ENCODE measurements at places on chromosomes 2 and 18. TPM values are rescaled to one million over a fixed set of nuclear protein-coding genes. Genes with fewer than 3 reads are reported as not detected.

GRCh38 chr18:10508591-10508990 lies 17.2 kb upstream of the NAPG start:
- no peak overlapping the region for H3K27ac ChIP-seq
- H3K27me3 ChIP-seq = no peaks in the 10 kb centered on the region
- no peak for DNase-seq
- no peaks in the 10 kb centered on the region for H3K4me1 ChIP-seq

DNA sequence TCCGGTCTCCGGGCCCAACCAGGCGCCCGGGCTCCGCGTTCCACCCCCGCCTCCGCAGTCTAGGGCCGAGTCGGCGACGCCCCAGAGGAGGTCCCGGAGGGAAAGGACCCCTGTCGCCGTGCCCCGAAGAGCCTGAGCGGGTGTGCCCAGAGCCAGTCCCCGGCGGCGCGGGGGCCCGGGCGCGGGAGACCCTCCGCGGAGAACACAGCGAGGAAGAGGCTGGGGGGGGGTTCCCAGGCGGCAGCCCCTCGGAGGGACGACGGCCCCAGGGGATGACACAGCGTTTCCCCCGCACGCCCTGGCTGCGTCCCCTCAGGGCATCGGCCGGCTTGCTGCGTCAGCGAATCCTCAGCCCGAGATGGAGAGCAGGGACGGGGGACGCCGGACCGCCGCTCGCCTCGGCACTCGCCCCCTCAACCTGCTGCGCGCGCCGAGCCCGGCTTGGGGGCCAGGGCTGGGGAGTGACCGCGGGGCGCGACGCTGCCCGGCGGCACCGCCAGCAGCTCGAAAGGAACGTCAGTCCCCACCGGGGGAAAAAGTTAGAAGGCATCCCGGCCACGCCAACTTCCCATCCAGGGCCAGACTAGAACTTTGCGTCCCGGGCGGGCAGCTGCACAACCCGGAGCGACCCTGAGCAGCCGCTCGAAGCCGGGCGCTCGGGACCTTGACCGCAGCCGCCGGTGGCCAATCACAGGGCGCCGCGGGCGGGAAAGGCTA lies 711 bp downstream of the SFXN5 start:
- H3K27ac ChIP-seq = peak overlapping the region; percentile 92
- peaks cover 28% of the 10 kb centered on the region for H3K4me1 ChIP-seq
- H3K36me3 ChIP-seq = no peaks in the 10 kb centered on the region
- no peaks in the 10 kb centered on the region for H3K27me3 ChIP-seq
- H3K4me3 ChIP-seq = peak overlapping the region; percentile 78

DNA sequence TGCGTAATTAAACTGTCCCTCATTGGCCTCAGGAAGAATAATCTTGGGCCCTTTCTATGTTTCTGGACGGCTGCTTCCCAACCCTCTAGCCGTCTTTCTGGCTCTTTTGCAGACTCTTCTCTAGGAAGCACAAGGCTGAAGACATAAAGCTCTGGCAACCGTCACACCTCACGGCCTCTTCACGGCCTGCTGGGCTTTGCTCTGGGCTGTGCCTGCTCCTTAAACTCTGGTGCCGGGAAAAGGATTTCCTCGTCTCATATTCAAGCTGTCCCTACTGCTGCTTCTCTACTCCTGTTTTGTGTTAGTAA lies 36.0 kb upstream of the WIPF1 start:
- H3K27me3 ChIP-seq = no peaks in the 10 kb centered on the region
- no peaks in the 10 kb centered on the region for H3K36me3 ChIP-seq
- peaks cover 88% of the 10 kb centered on the region for H3K4me1 ChIP-seq
- DNase-seq = no peak
- peak overlapping the region; percentile 59 for H3K4me3 ChIP-seq

GRCh38 chr2:241617431-241618154 lies 19.4 kb downstream of the THAP4 start:
- H3K27me3 ChIP-seq = no peaks in the 10 kb centered on the region
- H3K4me3 ChIP-seq = peak overlapping the region; percentile 47
- no peaks in the 10 kb centered on the region for H3K4me1 ChIP-seq
- no peaks in the 10 kb centered on the region for H3K36me3 ChIP-seq
- no peak for DNase-seq
- H3K27ac ChIP-seq = no peak overlapping the region

DNA sequence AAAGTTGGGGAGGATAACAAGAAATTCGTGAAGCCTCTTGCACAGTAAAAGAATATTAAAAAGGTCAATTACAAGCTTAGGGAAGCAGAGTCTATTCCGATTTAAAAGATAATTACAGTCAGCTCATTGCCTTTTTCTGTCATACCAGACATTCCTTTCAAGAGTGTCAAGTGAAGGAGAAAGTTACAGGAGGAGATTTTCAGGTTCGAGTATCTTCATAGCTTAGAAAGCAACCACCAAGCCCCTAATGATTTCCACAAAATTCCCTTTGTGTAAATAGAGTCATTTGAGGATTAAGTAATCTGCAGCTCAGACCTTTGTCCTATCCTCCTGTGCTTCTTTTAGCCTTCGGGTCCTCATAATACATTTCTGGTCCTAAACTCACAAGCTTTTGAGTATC lies 414.9 kb downstream of the CDH2 start:
- DNase-seq = no peak
- no peaks in the 10 kb centered on the region for H3K27me3 ChIP-seq
- no peak overlapping the region for H3K27ac ChIP-seq

- no peak overlapping the region for H3K27ac ChIP-seq
- no peaks in the 10 kb centered on the region for H3K27me3 ChIP-seq
These were observed 46.2 kb upstream of the B3GNT2 start for GRCh38 chr2:62149708-62150107.

GRCh38 chr2:212814941-212815340 lies 276.3 kb upstream of the ERBB4 start:
- H3K27me3 ChIP-seq = no peaks in the 10 kb centered on the region
- no peak overlapping the region for H3K4me3 ChIP-seq
- no peaks in the 10 kb centered on the region for H3K36me3 ChIP-seq
- H3K27ac ChIP-seq = no peak overlapping the region

DNA sequence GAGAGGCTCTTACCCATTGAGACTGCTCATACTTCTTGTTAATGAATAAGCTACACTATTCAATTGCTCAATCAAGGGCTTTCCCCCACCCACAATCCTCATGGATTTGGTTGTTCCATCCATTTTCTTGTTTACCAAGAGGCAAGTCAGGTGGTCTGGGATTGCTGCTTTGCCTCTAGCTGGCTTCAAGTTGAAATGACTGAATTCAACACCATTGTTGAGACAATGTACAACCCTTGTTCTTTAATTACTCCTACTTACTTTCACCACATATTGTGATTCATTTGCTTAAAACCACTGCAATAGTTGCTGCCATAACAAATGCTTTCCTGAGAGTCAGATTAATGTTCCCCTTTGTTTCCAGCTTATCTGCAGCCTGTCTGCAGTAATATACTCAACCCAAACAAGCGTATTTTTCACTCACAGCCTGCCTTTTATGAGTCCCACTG lies 532.2 kb downstream of the RIT2 start:
- H3K27ac ChIP-seq = no peak overlapping the region
- no peaks in the 10 kb centered on the region for H3K27me3 ChIP-seq
- H3K4me1 ChIP-seq = no peaks in the 10 kb centered on the region
- no peaks in the 10 kb centered on the region for H3K36me3 ChIP-seq
- no peak overlapping the region for H3K4me3 ChIP-seq

RBM43 gene
- total RNA-seq = 2.0 TPM

FRZB gene
- 203 TPM for total RNA-seq

DNA sequence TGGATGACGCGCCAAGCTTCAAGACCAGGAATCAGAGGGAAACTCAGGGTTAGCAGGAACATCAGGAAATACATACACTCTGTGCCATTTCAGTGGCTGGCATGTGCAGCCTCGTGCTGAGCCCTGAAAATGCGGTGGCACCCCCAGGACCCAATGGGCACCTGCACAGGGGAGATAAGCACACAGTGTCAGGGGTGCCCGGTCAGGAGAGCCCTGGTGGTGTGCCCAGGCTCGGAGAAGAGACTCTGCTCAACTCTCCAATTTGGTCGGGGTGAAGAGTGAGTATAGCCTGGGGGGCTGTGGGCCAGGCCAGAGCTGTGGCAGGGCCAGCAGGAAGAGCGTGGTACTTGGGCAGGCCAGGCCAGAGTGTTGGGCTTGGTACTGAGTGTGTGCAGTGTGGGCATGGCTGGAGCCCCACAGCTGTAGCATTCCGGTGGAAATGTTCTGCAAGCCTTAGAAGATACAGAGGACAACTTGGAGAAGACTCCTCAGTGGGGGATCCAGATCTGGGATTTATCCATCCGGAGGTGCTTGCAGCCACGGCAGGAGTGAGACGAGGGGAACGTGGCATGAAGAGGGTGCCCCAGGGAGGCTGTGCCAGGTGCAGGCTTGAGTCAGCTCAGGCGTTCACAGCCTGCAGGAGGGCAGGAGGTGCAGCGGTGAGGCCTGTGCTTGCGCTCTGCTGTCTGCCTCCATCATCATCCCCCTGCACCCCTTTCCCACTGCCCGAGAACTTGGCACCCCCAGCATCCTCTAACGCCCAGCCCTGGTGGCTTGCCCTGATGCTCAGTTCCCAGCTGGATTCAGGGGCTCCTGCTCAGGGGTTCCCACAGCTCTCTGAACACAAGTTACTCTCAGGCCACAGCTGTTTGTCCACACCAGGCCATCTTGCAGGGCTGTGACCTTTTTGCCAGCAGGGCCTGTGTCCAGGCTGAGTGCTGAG lies 451.7 kb upstream of the HS6ST1 start:
- no peak overlapping the region for H3K27ac ChIP-seq
- H3K4me1 ChIP-seq = no peaks in the 10 kb centered on the region
- no peaks in the 10 kb centered on the region for H3K36me3 ChIP-seq
- no peak for DNase-seq
- no peaks in the 10 kb centered on the region for H3K27me3 ChIP-seq

GRCh38 chr2:200065477-200065876 lies 110.1 kb downstream of the MAIP1 start:
- H3K36me3 ChIP-seq = no peaks in the 10 kb centered on the region
- no peaks in the 10 kb centered on the region for H3K4me1 ChIP-seq
- H3K27me3 ChIP-seq = no peaks in the 10 kb centered on the region
- no peak overlapping the region for H3K27ac ChIP-seq

DNA sequence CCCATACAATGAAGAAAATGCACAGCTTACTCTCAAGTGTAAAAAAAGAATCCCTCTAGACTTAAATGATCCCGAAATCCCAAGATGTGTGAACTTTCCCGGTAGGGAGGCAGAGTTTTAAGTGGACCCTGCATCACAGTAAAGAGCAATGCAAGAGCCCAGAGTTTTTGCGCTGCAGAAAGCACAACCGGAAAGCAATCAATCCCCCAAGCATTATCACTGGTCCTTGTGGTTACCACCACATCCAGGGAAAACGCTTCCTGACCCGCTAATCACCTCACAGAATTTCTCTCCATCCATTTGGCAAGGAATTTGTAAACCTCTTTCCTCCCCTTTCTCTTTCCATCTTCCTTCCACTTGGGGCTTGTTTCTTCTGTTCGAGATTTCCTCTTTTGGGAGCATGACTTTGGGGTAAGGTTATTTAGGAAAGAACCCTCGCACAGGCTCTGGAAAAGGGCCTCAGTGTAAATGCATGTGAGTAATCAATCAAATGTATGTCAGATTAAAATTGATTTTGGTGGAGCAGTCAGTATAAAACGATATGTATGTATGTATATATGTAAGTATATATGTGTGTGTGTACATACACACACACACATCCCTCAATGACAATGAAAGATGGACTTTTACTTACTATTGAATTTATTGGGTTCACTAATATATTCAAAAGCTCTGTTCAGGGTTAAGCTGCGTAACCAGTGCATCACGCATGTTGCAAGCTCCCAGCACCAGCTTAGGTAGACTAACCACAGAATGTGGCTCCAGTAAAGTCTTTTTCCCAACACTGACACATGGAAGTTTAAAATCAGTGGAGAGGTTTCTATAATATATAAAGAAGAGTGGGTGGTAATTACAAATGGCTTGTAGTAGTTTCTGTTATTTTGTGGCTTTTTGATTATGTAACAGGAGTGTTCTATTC lies 1.6 kb downstream of the PLCL1 start:
- no peaks in the 10 kb centered on the region for H3K36me3 ChIP-seq
- peak overlapping the region; percentile 96 for H3K4me3 ChIP-seq
- H3K27ac ChIP-seq = peak overlapping the region; percentile 77
- no peak for DNase-seq

ZNF385B gene
- 1.9 TPM for total RNA-seq

DNA sequence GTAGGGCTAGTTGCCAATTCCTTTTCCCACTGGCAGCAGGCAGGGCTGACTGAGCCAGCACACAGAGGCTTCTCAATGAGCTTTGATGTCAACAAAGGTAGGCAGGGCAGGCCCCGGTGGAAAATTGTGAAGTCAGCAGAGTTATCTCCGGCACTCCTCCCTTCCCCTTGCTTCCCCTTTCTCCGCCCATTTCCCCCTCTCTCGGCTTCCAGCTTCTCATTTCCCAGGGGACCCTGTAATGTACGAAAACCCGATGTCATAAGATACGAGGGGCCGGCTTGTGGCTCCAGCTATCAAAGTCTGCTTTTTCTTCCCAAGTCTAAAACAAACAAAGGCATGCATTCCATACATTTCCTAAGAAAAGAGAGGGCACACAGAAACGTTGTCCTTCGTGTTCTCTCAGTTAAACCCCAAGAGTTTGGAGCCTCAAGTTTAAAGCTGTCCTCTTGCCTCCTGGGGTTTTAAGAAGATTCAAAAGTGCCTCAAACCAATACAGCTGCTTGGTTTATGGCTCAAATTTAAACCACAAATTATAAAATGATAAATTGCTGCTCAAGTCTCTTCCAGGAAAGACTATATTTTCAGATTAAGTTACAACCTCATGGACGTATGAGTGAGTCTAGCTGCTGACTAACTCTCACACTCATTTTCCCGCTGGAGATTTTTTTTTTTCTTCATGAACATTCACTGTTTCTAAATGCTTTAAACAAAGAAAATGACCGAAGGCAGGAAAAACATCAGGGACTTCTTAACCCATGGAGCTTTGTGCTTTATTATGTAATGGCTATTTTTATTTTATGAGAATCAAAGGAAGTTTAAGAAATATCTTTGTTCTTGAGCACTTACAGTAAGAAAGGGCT lies 27.2 kb upstream of the EML4 start:
- no peaks in the 10 kb centered on the region for H3K27me3 ChIP-seq
- DNase-seq = no peak
- peak overlapping the region; percentile 57 for H3K4me3 ChIP-seq
- no peaks in the 10 kb centered on the region for H3K36me3 ChIP-seq

- peaks cover 5% of the 10 kb centered on the region for H3K4me1 ChIP-seq
- H3K4me3 ChIP-seq = no peak overlapping the region
- H3K27ac ChIP-seq = peak overlapping the region; percentile 30
- no peak for DNase-seq
- no peaks in the 10 kb centered on the region for H3K27me3 ChIP-seq
These were observed 58.7 kb downstream of the STEAP3 start for GRCh38 chr2:119282146-119282995.

DNA sequence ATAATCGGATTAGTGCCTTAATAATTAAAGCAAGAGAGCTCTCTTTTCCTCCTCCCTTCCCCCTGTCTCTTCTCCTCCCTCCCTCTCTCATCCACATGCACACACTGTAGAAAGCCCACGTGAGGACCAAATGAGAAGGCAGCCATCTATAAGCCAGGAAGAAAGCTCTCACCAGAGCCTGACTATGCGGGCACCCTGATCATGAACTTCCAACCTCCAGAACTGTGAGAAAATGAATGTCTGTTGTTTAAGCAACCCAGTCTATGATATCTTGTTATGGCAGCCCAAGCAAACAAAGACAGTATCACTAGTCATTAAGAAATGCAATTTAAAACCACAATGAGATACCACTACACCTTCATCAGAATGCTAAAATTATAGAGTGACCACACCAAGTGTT lies 220.3 kb downstream of the EN1 start:
- no peak overlapping the region for H3K27ac ChIP-seq
- H3K27me3 ChIP-seq = no peaks in the 10 kb centered on the region
- H3K4me1 ChIP-seq = no peaks in the 10 kb centered on the region
- no peak overlapping the region for H3K4me3 ChIP-seq

Measured in thoracic aorta (tissue), 2 donors.